ENCODE measurements at places on chromosomes 4 and X.
A peak's percentile ranks its signal among the peaks of the same experiment; 100 is the strongest.

GRCh38 chr4:17816142-17816541 is 5.4 kb downstream of the NCAPG start:
- DNase-seq = no peak

GRCh38 chrX:31449965-31450364 is 378.1 kb upstream of the FTHL17 start:
- DNase-seq = no peak

DNA sequence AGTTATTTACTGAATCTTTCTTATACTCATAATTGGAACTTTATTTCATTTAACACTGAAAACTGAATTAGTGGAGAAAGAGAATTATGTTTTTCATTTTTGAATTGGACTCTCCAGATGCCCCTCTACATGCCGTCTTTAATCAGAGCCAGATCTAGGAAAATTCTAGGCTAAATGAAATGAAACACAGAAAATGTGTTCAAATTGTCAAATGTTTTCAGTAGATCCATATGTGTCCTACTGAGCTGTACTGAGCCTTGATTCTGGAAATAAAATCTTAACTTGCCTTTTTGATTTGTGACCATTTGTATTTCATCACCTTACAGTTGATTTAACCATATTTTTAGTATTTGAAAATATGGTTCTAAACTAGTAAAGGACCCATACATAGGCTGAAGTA is 64.0 kb upstream of the GK2 start:
- DNase-seq = no peak

GRCh38 chr4:88660446-88661294 is 37.0 kb downstream of the NAP1L5 start:
- no peak for DNase-seq

DNA sequence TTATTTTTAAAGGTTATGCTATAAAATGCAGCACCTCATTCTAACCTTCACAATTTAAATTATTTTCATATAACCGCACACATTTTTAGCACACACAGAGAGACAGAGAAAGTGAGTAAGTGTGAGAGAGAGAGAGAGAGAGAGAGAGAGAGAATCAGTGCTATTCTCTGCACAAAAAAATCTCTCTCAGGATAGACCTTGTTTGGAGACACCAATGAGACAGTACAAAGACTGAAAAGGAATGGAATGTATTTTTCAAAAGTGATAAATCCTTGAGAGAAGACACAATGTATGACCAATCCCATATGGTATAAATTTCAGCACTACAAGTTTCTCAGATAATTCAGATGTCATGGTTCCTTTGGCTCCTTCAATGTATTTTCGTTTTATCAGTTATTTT is 132.1 kb upstream of the PCDH18 start:
- no peak for DNase-seq

DNA sequence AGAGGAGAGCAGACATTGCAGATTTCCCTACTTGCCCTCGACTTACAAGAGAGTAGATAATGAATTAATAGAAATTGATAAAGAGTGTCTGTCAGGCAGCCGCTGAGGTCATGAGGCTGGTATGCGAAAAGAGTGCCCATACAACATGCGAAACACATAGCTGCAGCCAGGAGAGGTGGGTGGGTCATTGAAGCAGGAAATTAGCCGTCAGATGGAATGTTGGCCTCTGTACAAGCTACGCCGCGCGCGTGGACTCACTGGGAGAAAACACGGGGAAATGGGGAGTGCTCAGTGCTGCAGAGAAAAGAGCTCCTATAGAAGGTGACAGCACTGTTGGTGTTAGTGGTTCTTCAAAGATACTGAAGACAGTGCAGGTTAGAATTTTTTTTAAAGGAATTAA is 125.1 kb downstream of the RAPGEF2 start:
- peak; percentile 45 for DNase-seq

- DNase-seq = no peak
These were observed 195.9 kb downstream of the TSPAN5 start for GRCh38 chr4:98462487-98462886.

DNA sequence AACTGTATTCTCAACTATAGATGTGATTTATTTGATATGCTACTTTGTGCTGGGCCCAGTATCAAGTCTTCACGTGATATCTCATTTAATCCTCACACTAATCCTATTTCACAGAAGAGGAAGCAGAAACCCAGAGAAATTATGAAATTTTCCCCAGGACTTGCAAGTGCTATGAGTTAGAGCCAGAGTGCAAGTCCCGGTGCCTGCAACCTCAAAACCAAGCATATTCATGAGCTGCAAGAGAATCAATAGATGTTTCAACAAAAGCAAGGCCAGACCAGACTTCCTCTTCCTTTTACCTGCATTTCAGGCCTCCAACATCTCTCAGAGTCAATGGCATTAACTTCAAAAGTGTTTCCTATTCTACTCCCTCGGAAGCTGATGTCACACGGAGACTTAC is 92.2 kb upstream of the GATB start:
- no peak for DNase-seq

GRCh38 chr4:26937567-26937966 is 76.9 kb downstream of the STIM2 start:
- no peak for DNase-seq

DNA sequence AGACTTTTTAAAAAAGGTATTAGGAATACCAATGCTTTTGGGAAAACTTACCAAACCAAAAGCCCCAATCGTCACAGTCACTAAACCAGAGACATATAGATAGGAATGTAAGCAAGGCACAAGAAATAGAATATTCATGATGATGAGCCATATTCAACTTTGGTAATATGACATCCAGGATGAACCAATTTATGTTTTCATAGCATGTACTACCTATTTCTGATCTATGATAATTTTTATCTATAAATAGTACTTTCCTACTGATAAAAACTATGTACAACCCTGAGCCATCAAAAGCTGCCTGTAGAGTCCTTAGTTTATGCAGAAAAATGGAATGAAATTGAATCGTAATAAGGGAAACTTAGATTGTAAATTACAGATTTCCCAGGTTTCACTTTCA is 18.9 kb downstream of the CAMK2D start:
- DNase-seq = no peak

GRCh38 chr4:27397886-27398285 is 537.2 kb downstream of the STIM2 start:
- DNase-seq = no peak

GRCh38 chr4:38857354-38858096 is 908 bp upstream of the TLR6 start:
- DNase-seq = no peak

DNA sequence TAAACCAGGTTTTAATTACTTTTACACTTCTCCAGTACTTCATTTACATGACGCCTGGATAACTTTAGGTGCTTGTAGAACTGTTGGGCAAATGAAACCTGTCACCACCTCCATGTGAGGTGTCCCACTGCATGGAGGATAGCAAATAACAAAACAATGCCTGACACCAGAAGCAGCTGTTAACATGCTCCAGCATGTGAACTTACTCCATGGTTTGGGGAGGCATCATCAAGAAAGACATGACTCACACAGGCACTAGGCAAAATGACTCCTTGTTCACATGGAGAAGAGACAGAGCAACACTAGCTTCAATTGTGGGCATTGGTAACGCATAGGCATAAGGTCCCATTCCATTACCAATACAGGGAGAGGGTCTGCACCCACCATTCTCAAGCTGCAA is 198.1 kb upstream of the F9 start:
- DNase-seq = no peak
